ENCODE measurements at places on chromosomes 3 and 15.

DNA sequence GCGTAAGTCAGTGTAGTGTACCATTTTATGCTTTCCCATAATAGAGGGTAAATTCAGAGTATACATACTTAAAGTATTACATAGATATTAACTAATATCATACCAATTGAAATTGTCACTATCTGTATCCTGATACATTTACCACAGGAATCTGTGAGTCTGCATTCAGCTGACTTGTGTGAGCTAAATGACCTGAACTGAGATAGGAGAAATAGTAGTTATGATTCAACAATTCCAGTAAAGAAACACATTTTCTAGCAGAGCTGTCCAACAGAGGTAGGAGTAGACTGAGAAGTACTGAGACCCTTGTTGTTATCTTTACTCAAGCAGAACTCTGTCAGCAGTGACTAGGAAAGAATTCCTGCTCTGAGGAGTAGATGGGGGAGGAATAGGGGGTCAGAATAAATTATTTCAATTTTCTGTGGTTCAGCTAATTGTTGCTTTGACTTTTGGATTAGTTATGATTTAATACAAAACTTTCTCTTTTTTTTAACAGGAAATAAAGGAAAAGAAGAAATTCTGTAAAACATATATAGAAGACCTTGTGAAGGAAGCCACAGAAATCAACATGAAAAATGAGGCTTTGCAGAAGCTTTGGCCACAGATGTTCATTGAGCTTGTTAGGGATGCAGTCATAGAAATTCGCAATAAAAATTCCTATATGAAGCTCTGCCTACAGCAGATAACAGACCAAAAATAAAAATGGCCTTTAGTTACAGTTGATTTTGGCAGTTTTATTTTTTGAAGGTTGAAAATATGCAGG, 66.2 kb upstream of the THSD4 start:
- no peak for DNase-seq

DNA sequence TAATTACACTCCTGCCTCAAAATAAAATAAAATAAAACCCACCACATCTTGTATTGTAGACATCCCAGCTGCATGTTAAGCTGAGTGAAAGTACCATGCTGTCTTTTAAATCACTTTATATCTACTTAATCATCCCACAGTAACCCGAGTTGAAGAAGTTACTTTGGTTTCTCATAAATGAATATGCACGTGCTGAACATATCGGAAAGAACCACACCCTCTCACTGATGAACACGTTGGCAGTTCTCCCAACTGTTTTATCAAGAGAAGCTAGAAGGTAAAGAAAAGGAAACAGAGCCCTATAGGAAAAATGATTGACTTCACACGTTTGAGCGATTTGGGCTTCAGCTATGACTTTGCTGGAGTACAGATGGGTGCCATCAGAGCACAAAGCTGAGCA, 15.9 kb upstream of the TM4SF19 start:
- no peak for DNase-seq

DNA sequence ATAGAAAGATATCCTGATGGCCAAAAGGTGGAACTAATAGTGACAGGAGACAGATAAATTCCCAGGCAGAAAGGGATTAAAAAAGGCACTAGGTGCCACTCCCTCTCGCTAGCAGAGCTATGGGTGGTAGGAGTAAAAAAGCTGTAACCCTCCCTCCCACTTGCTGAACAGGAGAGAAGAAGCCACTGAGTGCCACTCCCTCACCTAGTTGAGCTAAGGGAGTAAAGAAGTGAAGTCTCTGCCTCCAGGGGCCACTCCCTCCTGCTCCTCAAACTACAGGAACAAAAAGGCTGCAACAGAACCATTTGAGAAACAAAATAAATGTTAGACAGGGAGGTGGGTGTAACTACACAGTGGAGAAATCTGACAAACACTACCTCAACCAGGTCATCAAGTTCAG, 276.2 kb upstream of the EPHA6 start:
- DNase-seq: no peak

DNA sequence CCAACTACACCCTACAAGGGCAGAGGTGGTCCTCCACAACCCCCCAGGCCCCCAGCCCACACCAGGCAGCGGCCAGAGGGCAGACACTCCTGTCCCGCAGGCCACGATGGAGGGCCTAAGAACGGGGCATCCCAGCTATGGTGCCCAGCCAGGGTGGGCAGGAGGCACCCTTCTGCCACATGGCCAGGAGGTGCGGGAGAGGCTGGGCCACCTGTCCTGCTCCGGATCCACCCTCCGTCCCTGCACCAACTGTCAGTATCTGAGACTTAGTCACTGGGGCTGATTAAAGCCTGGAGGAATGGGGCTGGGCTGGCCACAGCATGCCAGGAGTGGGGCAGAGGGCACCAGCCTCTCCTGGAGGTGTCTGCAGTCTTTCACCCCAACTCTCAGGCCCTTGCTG, 37.9 kb downstream of the TNK2 start:
- DNase-seq: no peak

DNA sequence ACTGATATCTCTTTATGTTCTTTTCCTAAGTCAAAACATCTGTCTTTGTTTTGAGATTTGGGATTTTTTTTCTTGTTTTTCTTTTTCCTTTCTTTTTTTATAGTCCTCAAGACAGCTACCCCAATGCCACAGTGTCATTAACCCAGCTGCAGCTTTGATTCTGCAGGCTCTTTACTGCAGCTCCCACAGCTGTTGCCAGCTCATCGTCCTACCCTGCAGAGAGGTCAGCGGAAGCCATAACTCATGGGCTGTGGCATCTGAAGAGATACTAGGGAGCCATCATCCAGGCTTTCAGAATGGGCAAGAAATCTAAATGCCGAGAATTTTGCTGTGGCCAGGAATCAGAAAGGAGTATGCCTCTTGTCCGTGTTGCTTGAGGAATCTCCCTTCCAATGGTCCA, 44.3 kb upstream of the SLC24A5 start:
- no peak for DNase-seq

DNA sequence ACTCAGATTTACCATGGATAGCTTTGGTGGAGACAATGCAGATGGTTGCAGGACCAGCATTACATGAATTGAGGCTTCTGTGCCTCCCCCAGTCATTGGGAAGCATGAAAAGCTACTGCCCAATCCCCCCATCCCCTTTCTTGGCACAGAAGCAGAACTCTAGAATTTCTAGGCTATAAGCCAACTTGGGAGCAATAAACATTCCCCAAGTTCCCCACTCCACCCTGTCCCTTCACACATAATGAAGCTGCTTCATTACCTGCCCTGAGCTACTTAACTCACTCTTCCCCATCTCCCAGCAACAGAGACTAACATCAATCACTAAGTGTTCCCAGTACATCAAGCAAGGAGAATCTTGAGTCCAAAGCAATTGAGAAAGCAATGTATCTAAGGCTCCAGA, 164.5 kb downstream of the RORA start:
- DNase-seq: no peak

DNA sequence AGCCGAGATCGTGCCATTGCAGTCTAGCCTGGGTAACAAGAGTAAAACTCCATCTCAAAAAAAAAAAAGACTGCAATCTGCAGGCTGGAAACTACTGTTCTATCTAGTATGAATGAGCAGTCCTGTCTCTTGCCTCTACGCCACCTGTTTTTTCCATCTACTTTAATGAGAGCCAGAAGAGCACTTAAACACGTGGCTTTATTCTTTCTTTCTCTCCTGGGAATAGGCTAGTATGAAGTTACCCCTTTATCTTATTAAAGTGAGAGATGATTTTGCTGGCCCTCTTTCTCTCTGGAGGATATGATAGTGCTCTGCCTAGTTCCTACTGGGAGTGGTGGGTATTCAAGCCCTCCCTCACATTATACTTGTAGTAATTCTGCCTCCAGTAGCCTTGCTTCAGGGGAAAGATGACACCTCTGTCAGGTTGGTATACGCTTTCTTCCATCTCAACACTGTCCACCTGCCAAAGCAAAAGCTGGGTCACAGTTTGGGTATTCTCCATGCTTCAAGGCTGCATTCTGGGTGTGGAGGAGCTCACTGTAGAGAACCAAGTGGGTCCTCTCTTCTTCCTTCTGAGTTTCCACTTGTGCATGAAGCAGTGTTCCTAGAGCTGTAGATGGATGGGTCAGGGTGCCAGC, 17.8 kb downstream of the MAPKBP1 start:
- no peak for DNase-seq

DNA sequence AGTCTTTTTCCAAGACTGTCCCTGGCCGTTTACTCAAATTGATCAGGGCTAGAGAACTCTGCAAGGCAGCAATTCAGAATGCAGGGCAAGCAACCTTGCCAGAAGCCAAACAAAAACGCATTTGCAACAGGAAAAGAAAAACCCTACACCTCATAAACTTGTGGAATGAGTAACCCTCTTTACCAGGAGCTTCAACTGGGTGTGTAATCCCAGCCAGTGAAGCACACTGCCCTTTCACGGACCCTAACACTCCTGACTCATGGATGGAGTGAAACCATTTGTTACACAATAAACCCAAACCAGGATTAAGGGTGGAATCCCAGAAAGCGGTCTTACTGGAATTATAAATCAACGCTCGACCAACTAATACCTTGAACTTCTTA, 14.8 kb upstream of the LDHAL6B start:
- no peak for DNase-seq

DNA sequence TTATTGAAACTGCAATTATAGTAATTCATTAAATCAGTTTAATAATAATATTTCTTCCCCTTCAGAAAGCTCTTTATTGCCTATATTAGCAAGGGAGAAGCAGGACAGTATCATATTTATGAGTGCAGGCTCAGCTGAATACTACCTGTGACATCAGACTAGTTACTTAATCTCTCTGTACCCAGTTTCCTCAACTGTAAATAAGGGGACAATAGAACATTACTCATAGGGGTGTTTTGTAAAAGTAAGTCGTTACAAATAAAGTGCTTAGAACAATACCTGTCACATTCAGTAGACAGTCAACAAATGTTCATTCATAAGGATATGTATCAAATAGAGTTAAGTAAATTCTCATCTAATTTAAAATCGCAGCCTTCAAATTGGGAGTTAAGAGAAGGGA, 12.1 kb upstream of the VPS39 start:
- DNase-seq: no peak

DNA sequence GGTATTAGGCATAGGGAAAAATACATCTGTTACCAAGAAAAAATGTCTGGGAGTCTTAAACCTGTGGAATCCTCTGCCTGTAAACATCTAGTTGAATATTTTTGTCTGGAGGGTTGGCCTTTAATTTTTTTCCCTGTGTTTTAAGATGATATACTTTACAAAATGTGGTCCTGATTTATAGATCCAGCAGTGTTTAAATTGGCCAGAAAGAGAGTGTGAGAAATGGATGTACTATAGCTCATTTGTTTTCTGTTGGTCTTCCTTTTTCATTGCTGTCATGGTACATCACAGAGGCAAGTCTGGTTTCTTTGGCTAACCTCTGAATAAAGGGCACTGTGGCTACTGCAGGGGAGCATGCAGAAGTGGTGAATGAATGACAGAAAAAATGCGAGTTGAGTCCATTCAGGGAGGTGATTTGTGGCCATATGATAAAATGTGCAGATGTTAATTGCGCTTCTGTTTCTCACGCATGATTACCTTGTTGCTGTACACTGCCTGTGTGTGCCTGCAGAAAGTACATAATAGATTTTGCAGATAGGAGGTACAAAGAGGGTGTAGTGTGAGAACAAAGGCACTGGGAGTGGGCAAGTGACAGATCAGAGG, 150.0 kb downstream of the NFKBIZ start:
- no peak for DNase-seq

DNA sequence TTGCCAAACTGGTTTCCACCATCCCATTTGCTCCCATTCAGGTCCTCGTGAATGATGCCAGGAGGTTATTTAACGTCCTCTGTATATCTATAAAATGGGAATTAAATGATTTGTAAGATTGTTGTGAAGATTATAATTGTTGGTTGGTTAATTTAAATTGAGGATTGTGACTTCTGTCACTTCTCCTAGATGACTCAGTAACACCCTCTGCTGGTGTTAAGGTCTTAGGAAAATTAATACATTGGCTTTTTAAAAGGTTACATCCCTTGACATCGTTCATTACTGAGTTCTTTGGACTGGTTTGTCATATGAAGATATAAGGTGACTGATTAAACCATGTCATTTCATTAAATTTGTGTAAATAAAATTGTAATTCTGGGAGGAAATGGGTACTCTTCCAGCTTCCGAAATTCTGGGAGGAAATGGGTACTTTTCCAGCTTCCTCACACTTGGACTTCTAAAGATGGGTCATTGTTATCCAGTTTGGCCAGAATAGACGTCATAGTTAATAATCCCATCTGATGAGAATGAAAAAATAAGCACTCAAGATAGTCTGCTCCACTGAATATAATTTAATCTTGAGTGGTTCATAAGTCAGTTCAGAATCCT, 33.3 kb upstream of the PAQR5 start:
- DNase-seq: no peak

- DNase-seq: no peak
Measured at GRCh38 chr3:149575961-149576564, 81.8 kb downstream of the WWTR1 start.
